Activated naive CD8-positive, alpha-beta T cell treated with anti-CD3 and anti-CD28 coated beads, Interleukin-2, amount 10 ng/mL, durations not matched to agents 7 days and 5 days (primary cell): ENCODE measurements at places on chromosomes 13 and 19.
A peak's percentile ranks its signal among the peaks of the same experiment; 100 is the strongest.

- DNase-seq: no peak
Observed at GRCh38 chr13:111640006-111640405, 319.6 kb downstream of the TEX29 start.

DNA sequence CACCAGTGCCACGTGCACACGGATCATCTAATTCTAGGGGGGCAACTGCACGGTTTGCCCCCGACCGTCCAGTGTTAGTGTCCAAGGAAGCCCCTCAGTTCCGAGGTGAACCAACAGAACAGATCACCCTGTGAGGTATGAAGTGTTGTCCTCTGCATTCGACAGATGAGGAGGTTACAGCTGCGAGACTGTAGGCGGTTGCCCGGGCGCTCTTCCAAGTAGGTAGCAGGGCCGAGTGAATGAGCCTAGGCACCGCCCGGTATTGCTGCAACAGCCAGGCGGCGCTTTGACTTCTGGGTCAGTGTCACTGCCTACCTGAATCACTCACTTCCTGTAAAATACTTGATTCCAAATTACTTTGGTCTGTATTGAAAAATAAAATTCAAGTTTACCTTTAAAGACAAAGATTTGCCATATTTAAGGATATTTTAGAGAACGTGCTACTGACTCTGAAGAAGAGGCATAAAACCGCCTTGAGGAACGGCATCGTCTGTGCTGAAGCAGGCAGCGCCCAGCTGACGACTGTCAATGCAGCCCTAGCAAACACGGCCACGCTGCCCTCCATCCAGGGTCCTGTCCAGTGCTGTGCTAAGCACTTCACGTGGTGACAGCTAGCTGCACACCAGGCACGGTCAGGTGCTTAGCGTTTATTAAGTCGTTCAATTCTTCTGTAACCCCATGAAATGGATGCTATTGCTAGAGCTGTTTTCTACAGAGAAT lies 19.3 kb upstream of the RASA3 start:
- peak; percentile 38 for DNase-seq

DNA sequence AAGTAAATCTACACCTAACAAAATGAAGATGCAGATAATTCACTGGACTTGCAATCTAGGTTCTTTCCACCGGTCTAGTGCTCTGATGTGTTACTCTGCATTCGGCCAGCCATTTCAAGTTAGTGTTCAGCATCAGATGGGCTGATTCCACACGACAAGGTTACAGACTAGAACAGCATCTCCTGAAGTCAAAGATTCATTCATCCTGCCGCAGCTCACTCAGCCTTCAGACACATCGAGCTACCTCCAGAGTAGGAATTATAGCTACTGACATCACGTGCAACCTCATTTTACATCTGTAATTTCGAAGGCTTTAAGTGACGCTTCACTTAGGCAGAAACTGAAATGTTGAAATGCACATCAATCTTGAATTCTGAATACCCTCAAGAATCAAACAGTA lies 76.5 kb downstream of the LHFPL6 start:
- no peak for DNase-seq

GRCh38 chr13:66624302-66624701 lies 605.8 kb downstream of the PCDH9 start:
- DNase-seq: no peak

- DNase-seq: no peak
Observed at GRCh38 chr13:56670563-56670962, 470.2 kb upstream of the PRR20A start.

GRCh38 chr13:40971321-40971720 lies 47.8 kb downstream of the ELF1 start:
- DNase-seq: no peak

DNA sequence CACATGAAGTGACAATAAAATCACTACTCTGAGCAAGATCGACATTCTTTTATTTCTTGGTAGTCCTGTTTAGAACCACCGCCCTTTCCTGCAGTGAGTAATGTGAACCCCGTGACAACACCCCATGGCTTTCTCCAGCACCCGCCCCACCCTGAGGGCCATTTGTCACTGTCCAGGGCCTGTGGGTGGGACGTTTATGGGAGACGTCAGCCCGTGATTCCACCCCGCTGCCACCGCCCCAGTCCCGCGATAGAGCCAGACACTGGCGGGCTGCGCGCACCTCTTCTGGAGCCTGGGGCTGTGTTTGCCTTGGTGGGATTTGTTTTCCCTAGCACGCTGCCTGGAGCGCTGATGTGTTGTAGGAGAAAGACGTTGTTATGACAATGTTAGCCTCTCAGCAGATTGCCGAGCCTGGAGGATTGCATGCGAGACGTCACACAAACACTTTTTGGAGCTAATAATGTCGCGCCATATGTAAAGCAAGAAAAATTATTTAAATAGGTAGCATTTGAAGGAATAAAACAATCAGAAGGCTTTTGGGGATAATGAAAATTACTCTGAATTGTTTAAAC lies 263.7 kb downstream of the TEX29 start:
- no peak for DNase-seq

DNA sequence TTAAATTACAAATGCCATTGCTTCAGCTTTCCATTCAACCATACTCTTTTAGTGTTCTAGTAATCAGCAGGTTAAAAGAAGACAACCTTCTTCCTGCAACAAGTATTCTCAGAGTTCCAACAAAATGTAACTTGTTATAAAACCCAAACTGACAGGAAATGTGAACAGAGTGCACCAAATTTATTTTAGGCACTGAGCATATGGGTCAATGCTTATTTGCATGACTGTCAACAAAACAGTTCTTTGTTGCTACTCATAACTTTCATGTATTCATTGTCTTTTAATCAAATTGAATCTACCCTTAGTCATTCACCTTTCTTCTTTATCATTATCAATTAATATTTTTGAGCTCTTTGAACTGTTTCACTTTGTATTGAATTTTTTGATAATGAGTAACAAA lies 554.1 kb downstream of the DACH1 start:
- no peak for DNase-seq

- DNase-seq: no peak
Observed at GRCh38 chr13:99505814-99506269, 4.6 kb downstream of the TM9SF2 start.

- DNase-seq: peak; percentile 94
Observed at GRCh38 chr19:2474232-2475017, 1.5 kb upstream of the GADD45B start.

DNA sequence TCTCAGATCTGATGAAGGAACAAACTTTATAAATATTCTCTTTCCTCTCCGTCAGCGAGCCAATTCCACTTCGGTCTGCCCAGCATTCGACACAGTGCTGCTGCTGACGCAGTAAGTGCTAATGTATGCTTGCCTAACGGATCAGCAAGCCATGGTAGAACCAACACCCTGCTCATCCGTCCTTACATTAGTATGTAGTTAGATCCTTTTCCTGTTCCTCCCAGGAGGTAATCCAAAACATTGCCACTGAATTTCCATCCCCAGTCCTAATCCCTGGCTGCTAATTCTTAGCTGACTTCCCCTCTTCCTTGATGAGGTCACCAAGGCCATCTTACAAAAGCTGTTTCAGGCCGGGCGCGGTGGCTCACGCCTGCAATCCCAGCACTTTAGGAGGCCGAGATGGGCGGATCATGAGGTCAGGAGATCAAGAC lies 88.0 kb downstream of the STARD13 start:
- DNase-seq: no peak

GRCh38 chr19:2446381-2446780 lies 10.4 kb downstream of the LMNB2 start:
- DNase-seq: no peak

- no peak for DNase-seq
Observed at GRCh38 chr13:24663089-24663395, 17.2 kb upstream of the ATP12A start.

DNA sequence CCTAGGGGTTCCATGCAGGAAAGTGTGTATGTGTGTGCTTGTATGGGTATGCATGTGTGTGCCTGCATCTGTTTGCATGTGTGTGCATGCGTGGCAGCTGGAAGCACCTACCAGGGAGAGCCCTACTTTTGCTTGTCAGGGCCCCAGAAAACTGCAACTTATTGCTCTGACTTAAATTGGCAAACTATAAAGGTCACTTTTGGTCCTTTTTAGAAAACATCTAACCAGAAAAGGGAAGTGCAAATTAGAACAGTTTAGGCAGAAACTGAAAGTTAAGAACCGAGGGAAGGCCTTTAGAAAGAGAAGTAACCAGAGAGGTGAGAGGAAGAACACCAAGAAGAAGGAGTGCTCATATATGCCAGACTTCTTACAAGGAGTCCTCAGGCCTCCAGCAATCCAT lies 32.5 kb downstream of the DLEU7 start:
- DNase-seq: no peak

- DNase-seq: peak; percentile 72
Observed at GRCh38 chr19:46493236-46494145, 2.2 kb downstream of the PNMA8B start.

DNA sequence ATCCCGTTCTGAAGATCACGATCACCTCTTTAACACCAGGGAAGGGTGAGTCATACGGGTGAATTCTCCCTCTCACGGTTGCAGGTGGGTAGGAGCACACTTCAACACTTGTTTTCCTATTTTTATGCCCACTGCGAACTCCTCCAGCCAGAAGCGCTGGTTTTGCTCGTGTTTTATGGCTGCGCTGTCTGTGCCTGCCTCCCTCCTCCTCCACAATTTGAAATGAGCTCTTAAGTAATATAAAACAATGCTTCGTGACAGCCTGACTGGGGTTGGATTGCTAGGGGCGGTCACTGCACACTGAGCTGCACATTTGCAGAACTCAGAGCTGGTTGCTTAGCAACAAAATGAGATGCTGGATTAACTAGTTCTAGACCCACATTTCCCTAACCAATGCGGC lies 12.9 kb downstream of the CCDC70 start:
- DNase-seq: no peak

DNA sequence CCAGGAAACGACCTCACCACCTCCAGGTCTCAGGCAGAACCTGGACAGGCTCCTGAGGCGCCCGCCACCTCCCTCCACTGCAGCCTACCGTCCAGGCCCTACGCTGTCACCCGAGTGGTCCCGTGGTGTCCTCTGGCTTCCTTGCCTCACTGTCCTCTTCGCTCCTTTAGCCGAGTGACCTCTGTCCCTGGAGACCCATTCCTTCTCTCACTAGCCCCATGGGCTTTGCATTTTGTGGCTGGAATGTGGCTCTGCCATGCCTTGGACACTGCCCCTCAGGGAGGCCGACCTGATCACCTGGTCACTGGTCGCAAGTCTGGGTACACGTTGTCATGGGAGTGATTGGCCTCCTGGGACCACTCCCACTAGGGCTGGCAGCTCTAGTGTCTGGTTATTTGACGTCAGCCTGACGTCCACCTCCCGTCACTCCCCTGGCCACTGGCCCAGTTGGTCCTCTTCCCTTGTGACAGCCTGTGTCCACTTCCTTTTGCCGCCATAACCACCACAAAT lies 17.9 kb downstream of the SLC25A42 start:
- DNase-seq: no peak

DNA sequence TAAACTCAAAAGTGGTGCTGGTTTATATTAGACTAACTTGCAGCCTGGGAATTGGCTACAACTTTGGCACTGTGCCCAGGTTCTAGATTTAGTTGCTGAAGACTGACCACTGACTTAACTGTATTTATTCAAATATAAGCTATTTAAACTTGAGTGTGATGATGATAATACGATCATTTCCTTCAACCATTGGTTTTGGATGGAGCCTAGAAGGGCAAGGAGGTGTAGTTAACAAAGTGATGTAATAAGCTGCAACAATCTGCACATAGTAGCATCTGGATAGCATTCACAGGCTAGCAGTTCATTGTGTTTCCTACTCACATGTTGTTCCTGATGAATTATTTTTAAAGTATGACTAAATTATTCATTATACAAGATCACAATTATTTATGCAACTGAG lies 55.2 kb upstream of the DACH1 start:
- no peak for DNase-seq

GRCh38 chr19:8811315-8812172 lies 20.6 kb downstream of the ZNF558 start:
- no peak for DNase-seq
